ENCODE measurements at places on chromosomes 1 and 21.

DNA sequence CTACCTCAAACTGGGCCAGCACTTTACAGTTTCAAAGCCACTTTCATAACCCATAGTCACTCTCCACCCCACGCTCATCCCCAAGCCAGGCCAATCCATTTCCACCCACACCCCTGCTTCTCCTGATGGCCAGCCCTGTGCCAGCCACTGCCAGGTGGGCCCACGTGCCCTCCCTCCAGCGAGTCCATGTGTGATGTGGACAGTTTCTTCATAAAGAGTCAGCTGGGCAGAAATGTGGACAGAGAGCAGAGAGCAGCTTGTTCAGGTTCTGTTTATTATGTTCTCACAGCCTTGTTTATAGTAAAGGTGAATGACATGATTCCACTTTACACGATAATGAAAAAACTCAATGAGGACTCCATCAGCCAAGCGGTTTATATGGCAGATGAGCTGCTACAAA, 37.4 kb upstream of the RGS16 start:
- no peak for DNase-seq

DNA sequence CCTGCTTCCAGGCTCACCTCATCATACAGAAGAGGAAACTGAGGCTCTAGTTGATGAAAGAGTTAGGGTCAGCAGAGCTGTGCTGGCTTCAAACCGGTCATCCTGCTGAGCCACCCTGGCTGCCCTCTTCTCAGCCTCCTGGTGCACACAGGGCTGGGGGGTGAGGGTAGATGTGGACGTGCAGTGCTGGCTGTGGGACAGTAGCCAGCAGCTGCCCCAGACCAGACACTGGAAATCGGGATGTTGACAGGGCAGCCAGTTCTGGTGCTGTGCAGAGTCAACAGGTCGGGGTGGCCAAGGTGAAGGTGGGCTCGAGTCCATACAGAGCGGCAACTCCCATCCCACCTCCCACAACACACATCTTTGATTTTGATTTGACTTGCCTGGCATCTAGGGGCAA, 1.5 kb upstream of the CLCNKA start:
- no peak for DNase-seq

DNA sequence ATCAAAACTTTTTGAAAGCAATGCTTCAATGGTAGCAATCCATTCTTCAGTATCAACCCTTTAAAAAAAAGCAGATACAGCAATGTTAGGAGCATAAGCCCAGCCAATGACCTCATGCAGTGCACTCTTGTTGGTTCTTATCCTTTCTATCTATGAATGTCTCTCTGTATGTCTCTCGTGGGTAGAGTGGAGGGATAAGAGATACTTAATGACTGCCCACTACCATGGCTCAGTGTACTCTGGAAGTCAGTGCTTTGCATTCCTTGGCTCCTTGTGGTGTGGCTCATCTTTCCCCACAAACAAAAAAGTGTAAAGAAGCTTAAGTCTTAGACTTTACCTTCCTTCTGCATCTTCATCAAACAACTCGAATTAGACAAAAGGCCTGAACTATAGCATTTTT, 50.3 kb downstream of the PCSK9 start:
- DNase-seq, result no peak

- DNase-seq, result no peak
Observed at GRCh38 chr1:199843861-199844260, 183.6 kb upstream of the NR5A2 start.

DNA sequence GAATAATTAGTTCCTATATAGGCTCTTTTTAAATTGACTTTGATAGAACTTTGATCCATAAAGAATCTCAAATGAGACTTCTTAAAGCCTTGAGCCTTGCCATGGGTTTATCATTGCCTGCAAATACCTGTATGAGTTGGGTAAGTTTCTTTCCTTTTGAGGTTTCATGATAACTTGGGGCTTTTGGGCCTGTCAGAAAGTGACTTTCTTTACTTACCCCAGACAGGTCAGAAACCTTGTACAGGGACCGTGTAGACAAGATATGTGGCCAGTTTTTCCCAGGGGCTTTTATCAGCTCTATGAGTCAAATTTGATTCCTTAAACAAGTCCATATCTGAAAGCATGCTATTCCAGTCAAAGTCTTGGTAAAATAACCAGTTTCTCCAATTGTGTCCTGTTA, 17.3 kb downstream of the KCTD3 start:
- no peak for DNase-seq

GRCh38 chr1:223710179-223711133, 1.9 kb upstream of the CAPN2 start:
- no peak for DNase-seq

- DNase-seq, result no peak
Observed at GRCh38 chr1:83026745-83027144, 972.2 kb downstream of the TTLL7 start.

- DNase-seq, result no peak
Observed at GRCh38 chr21:42475526-42476387, 20.3 kb downstream of the RSPH1 start.

GRCh38 chr1:107016376-107016978, 40.0 kb upstream of the PRMT6 start:
- no peak for DNase-seq
